T-helper 17 cell (primary cell): ENCODE measurements at places on chromosomes 3 and 15.

GRCh38 chr3:107752202-107752990 is 229.6 kb downstream of the BBX start:
- H3K4me1 ChIP-seq, result peaks cover 4% of the 10 kb centered on the region
- H3K27me3 ChIP-seq, result no peaks in the 10 kb centered on the region
- peaks cover 6% of the 10 kb centered on the region for H3K36me3 ChIP-seq
- no peak for DNase-seq

GRCh38 chr3:187661267-187661666 is 8.9 kb downstream of the SST start:
- H3K27me3 ChIP-seq, result peaks cover 47% of the 10 kb centered on the region
- H3K4me3 ChIP-seq, result no peak overlapping the region
- H3K4me1 ChIP-seq, result no peaks in the 10 kb centered on the region

GRCh38 chr3:71778353-71778752 is 6.6 kb downstream of the PROK2 start:
- no peak for DNase-seq
- no peaks in the 10 kb centered on the region for H3K36me3 ChIP-seq
- H3K27ac ChIP-seq, result no peak overlapping the region
- H3K27me3 ChIP-seq, result peaks cover 61% of the 10 kb centered on the region
- peaks cover 7% of the 10 kb centered on the region for H3K4me1 ChIP-seq

DNA sequence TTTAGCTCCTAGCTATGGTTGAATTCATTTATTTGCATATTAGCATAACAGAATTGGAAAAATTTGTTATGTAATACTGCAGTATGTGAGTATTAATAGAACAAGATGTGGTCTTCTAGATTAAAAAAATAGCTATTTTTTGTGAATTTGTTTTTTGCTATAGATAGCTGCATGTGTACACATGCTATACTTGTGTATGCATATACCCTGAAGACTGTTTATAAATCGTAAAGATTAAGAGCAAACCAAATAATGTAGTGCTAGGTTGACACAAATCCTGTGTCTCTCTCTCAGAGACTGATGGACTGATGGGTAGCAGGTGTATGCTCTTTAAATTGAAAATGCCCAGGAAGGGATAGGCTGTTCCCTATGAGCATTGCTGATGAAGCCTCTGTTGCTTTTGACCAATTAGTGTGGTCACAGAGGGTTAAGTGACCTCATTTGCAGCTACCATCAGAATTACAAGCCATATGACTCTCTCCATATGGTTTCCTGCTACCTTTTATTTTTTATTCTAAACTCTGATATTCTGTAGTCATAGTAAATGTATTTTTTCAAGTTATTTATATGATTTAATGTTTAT is 9.0 kb downstream of the PLCL2 start:
- H3K4me3 ChIP-seq, result no peak overlapping the region
- peaks cover 68% of the 10 kb centered on the region for H3K4me1 ChIP-seq
- no peak for DNase-seq
- peak overlapping the region; percentile 97 for H3K27ac ChIP-seq
- no peaks in the 10 kb centered on the region for H3K36me3 ChIP-seq

GRCh38 chr15:67501836-67502461 is 19.0 kb upstream of the C15orf61 start:
- no peaks in the 10 kb centered on the region for H3K27me3 ChIP-seq
- peaks cover 5% of the 10 kb centered on the region for H3K4me1 ChIP-seq
- H3K36me3 ChIP-seq, result peaks cover 3% of the 10 kb centered on the region
- no peak overlapping the region for H3K27ac ChIP-seq

GRCh38 chr3:167958141-167958540 is 137.6 kb downstream of the GOLIM4 start:
- H3K4me1 ChIP-seq, result no peaks in the 10 kb centered on the region
- no peak for DNase-seq
- peaks cover 5% of the 10 kb centered on the region for H3K27me3 ChIP-seq
- no peaks in the 10 kb centered on the region for H3K36me3 ChIP-seq
- H3K4me3 ChIP-seq, result no peak overlapping the region
- H3K27ac ChIP-seq, result no peak overlapping the region

GRCh38 chr3:134885877-134886621 is 91.0 kb downstream of the EPHB1 start:
- DNase-seq, result no peak
- peaks cover 2% of the 10 kb centered on the region for H3K36me3 ChIP-seq
- no peaks in the 10 kb centered on the region for H3K27me3 ChIP-seq
- H3K27ac ChIP-seq, result no peak overlapping the region
- no peaks in the 10 kb centered on the region for H3K4me1 ChIP-seq

DNA sequence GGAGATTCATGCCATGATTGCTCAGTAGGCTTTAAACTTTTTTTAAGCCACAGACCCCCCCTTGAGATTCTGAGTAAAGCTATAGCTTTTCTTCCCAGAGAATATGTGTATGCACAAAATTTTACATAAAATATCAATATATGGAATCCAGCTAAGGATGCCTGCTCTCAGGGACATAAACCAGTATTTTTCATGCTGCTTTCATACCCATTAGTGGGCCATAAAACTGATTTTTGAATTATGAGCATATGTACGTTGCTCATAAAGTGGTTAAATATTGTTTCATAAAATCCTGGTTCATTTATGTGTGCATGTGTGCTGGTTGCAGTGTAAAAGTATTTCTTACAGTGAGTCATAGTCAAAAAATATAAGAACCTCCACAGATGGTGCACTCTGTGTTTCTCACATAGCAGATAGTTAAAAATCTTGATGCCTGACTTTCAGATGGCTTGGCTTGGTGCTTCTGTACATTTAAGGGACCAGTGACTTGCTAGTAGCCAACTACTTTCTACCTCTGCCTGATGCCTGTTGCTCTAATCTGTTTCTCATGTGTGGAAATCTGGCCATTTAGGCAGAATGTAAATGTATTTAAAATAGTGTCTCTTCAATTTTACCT is 71.9 kb downstream of the ARHGEF26 start:
- H3K36me3 ChIP-seq, result no peaks in the 10 kb centered on the region
- peaks cover 6% of the 10 kb centered on the region for H3K4me1 ChIP-seq
- H3K4me3 ChIP-seq, result no peak overlapping the region
- H3K27ac ChIP-seq, result no peak overlapping the region
- no peak for DNase-seq
